Breast epithelium (tissue), 4 donors: ENCODE measurements at places on chromosomes 6 and 20. TPM values are rescaled to one million over a fixed set of nuclear protein-coding genes. Genes with fewer than 3 reads are reported as not detected.

FOXS1 gene
- 0.98 TPM for total RNA-seq

SLC12A5 gene
- not detected for total RNA-seq

GRIK2 gene
- 1.1 TPM for total RNA-seq

EMILIN3 gene
- total RNA-seq: 0.32 TPM

RAD21L1 gene
- not detected for total RNA-seq

STX11 gene
- 20.0 TPM for total RNA-seq

DNA sequence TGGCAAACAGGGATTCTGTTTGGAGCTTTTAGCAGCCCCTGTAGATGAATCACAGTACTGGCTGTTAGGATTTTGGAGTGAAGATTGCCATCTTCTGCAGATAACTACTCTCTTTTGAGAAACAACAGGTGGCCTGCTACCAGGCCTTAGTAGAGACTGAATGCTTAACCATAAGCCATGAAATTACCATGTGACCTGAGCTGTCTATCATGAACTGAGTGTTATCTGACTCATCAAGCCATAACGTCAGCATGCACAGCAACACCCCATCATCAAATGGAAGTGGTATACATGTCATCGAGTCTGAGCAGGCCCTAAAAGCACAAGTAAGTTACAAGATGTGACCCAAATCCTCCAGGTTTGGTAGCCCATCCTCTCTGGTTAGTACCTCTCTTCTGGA, 132.6 kb downstream of the GPR63 start:
- DNase-seq: no peak
- H3K27me3 ChIP-seq: no peaks in the 10 kb centered on the region

DNA sequence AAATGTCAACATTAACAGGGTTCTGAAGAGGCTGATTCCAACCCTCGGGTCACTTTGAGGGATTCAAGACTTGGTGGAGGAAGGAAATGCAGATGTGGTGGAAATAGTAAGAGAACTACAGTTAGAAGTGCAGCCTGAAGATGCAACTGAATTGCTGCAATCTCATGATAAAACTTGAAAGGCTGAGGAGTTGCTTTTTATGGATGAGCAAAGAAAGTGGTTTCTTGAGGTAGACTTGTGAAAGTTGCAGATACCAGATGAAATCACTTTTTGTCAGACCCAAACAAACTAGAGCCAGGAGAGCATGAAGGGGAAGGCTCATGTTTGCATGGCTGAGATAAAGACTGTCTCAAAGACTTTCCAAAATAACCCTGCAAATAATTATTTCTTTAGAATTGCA, 16.2 kb downstream of the ANKRD6 start:
- no peaks in the 10 kb centered on the region for H3K27me3 ChIP-seq
- H3K27ac ChIP-seq: no peak overlapping the region
- H3K4me1 ChIP-seq: no peaks in the 10 kb centered on the region
- no peak overlapping the region for H3K4me3 ChIP-seq

- H3K27ac ChIP-seq: no peak overlapping the region
- H3K36me3 ChIP-seq: no peaks in the 10 kb centered on the region
- no peak for DNase-seq
- H3K27me3 ChIP-seq: no peaks in the 10 kb centered on the region
- no peaks in the 10 kb centered on the region for H3K4me1 ChIP-seq
Measured at GRCh38 chr20:15195378-15195777, 858.0 kb upstream of the FLRT3 start.

DNA sequence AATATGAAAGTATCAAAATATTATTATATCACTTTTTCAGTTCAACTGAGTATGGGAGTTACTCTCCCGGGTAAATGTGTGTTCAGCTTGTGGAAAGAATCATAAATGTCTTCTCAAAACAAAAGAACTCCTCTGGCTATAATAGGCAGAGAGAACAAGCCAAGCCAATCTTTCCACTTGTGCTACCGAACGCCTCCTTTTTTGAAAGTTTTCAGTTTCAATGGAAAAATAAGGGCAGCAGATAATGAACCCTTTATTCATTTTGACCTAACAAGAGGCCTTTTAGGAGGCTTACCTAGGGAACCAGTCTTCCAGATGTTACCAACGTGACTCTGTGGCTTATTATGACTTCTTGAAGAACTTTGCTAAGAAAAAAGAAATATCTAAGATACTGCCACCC, 67.5 kb downstream of the PDE7B start:
- H3K36me3 ChIP-seq: no peaks in the 10 kb centered on the region
- no peak for DNase-seq
- H3K4me1 ChIP-seq: no peaks in the 10 kb centered on the region
- H3K4me3 ChIP-seq: no peak overlapping the region

DNA sequence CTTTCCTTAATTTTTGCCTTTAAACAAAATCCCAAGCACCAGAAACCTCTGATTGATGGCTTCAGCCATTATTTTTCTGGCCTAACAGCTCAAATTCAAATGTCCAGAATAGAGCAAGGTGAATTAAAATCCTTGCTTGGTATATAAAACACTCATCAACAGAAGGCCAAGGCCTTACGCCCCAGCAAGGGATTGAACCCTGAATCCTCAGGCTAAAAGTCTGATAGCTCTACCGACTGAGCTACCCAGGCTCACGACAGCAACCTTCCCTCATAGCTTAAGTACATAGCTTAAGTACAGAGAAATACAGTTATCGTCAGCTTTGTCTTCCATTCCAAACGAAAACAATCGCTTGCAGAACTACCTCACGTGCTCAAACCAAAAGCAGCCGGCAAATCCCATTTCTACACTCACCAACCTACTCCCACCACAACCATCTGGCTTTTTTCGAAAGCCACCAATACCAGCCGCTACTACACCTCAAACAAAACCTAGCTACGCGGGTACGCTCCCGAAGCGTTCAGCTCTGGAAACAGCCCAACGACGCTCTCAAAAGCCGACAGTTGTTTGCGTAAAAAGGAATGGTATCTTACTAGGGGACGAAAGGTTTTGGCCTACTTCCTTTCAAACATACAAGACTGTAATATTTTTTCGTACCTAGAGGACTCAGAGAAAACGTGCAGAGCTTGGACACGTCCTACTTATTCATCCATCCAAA, 167.5 kb downstream of the GPX5 start:
- H3K4me1 ChIP-seq: no peaks in the 10 kb centered on the region
- peaks cover 46% of the 10 kb centered on the region for H3K27me3 ChIP-seq
- no peak overlapping the region for H3K4me3 ChIP-seq
- no peak overlapping the region for H3K27ac ChIP-seq
- DNase-seq: no peak
- H3K36me3 ChIP-seq: no peaks in the 10 kb centered on the region

DNA sequence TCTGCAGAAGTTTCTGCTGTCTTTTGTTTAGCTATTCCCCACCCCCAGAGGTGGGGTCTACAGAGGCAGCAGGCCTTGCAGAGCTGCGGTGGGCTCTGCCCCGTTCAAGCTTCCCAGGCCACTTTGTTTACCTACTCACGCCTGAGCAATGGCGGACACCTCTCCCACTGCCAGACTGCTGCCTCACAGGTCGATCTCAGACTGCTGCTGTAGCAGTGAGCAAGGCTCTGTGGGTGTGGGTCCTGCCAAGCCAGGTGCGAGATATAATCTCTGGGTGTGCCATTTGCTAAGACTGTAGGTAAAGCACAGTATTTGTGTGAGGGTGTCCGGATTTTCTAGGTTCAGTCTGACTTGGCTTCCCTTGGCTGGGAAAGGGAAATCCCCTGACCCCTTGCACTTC, 23.6 kb upstream of the ZNF337 start:
- H3K27ac ChIP-seq: no peak overlapping the region
- DNase-seq: no peak
- H3K4me3 ChIP-seq: no peak overlapping the region

DNA sequence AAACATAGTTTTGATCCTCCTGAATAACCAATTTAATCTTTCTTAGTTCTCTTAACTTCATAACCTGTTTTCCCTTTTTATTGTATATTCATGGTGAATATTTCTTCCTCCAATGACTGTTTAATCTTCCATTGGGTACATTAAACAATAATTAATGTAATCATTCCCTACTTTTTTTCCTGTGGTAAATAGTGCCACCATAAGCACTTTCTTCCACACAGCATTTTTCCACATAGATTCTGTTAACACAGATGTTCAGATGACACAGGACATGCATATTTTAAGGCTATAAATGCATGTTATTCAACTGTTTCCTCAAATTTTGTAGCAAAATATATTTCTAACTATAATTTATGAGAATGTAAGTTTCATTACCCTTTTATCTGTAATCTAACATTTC, 61.9 kb downstream of the CYP39A1 start:
- H3K36me3 ChIP-seq: no peaks in the 10 kb centered on the region
- no peaks in the 10 kb centered on the region for H3K4me1 ChIP-seq
- DNase-seq: no peak
- H3K4me3 ChIP-seq: no peak overlapping the region
- H3K27me3 ChIP-seq: no peaks in the 10 kb centered on the region
- H3K27ac ChIP-seq: no peak overlapping the region

GRCh38 chr20:44961870-44962267, 1.7 kb upstream of the TOMM34 start:
- DNase-seq: no peak
- no peak overlapping the region for H3K4me3 ChIP-seq
- no peaks in the 10 kb centered on the region for H3K27me3 ChIP-seq
- no peak overlapping the region for H3K27ac ChIP-seq

DNA sequence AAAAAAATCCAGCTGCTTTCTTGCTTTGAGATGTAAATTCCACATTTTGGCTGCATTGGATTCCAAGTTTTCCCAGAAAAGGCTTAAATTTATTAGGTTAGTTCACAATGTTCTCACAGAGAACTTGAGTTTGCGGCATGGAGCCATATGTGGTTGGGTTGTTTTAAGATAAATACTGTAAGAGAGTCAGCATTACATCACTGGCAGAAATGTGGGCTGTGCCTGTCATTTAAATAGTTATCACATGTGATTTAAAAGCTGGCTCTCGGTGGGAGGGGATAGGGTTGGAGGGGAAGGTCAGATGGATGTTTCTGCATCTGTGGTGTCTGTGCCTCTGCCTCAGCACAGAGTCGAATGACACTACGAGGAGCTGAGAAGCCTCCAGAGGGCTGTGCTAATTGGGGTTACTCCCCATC, 73.8 kb upstream of the SCP2D1 start:
- no peak for DNase-seq
- peak overlapping the region; percentile 12 for H3K27ac ChIP-seq
- H3K4me3 ChIP-seq: no peak overlapping the region

GRCh38 chr20:57240581-57241362, 25.7 kb downstream of the BMP7 start:
- no peaks in the 10 kb centered on the region for H3K36me3 ChIP-seq
- H3K27ac ChIP-seq: no peak overlapping the region
- DNase-seq: no peak
- no peaks in the 10 kb centered on the region for H3K4me1 ChIP-seq

- H3K4me3 ChIP-seq: no peak overlapping the region
- DNase-seq: no peak
- H3K36me3 ChIP-seq: no peaks in the 10 kb centered on the region
- H3K4me1 ChIP-seq: no peaks in the 10 kb centered on the region
Measured at GRCh38 chr6:72290620-72291019, 331.2 kb upstream of the KCNQ5 start.

GRCh38 chr6:160160929-160161646, 39.5 kb downstream of the SLC22A1 start:
- H3K4me3 ChIP-seq: no peak overlapping the region
- H3K27ac ChIP-seq: no peak overlapping the region
- no peaks in the 10 kb centered on the region for H3K4me1 ChIP-seq
- H3K27me3 ChIP-seq: no peaks in the 10 kb centered on the region
- no peaks in the 10 kb centered on the region for H3K36me3 ChIP-seq

GRCh38 chr20:50372770-50373088, 137.5 kb upstream of the PTPN1 start:
- H3K27me3 ChIP-seq: no peaks in the 10 kb centered on the region
- no peak for DNase-seq

DNA sequence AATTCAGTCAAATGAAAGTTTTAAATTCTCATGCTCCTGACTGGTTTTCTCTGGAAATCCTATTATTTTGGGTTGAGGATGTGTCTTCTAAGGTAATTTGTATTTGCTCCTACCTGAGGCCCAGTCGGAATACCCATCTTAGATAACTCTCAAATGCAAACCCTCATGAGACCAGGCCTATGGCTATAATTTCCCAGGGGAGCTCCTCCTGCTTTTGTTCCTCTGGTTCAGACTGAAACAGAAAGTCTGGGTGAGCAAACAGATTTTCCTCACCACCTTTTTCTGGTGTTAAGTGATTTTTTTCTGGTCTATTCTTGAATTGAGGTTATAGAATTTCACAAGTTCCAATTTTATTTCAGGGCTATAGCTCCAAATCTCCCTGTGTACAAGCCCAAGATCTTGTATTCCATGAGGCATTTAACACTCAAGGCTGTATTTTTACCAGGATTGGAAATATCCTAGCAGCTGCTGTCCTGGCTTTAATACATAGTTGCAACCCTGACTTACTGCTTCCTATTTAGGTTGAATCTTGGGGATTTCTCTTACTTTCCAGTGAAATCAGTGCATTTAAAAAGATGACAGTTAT, 169.1 kb upstream of the PTCHD4 start:
- no peak for DNase-seq
- H3K27me3 ChIP-seq: no peaks in the 10 kb centered on the region
- H3K4me3 ChIP-seq: no peak overlapping the region
- H3K36me3 ChIP-seq: no peaks in the 10 kb centered on the region
- no peaks in the 10 kb centered on the region for H3K4me1 ChIP-seq

DNA sequence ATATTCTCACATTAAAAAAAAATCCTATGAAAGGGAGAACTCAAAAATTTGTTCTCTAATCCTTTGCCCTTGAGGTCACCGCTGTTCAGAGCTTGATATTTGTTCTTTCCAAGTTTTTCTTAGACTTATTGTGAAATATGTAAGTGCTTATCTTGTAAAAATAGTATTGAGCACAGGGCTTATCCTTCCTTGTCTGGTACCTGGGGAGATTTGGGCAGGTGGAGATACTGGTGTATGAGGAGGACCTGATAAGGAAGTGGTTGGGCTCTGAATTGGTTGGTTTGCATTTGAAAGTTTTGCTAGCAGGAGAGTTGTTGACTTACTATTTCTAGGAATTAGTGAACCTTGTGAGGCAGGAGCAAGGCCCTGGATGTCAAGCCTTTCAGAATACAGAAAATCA, 28.9 kb upstream of the ANKEF1 start:
- no peak overlapping the region for H3K27ac ChIP-seq
- H3K4me3 ChIP-seq: no peak overlapping the region
- DNase-seq: no peak
- H3K27me3 ChIP-seq: no peaks in the 10 kb centered on the region

- H3K27me3 ChIP-seq: no peaks in the 10 kb centered on the region
- no peak overlapping the region for H3K27ac ChIP-seq
- no peaks in the 10 kb centered on the region for H3K36me3 ChIP-seq
- no peak overlapping the region for H3K4me3 ChIP-seq
- H3K4me1 ChIP-seq: no peaks in the 10 kb centered on the region
- DNase-seq: no peak
Measured at GRCh38 chr6:160750276-160750689, 48.2 kb downstream of the PLG start.

DNA sequence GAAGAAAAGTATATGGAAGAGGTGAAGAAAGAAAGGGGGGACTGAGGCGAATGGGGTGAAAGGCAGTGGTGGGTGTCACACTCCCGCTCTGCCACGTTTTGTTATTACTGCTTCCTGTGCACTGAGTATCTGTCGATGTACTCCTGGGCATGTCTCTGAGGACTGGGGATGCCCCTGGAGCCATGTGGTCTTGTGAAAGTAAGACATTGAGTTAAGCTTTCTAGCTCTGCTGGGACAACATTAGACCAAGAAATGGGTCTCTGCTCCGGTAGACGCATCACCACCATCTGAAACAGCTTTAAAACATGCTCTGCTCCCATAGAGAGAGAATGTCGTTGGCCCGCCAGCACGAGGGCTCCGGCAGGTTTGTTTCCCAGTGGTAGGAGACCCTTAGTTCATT, 40.0 kb downstream of the IRF4 start:
- DNase-seq: no peak
- H3K36me3 ChIP-seq: no peaks in the 10 kb centered on the region
- no peaks in the 10 kb centered on the region for H3K4me1 ChIP-seq

GRCh38 chr6:14380901-14381828, 263.6 kb downstream of the CD83 start:
- no peak overlapping the region for H3K27ac ChIP-seq
- no peaks in the 10 kb centered on the region for H3K36me3 ChIP-seq
- H3K4me3 ChIP-seq: no peak overlapping the region
- DNase-seq: no peak
- no peaks in the 10 kb centered on the region for H3K27me3 ChIP-seq
